ENCODE measurements at places on chromosomes 1 and 21. TPM values are rescaled to one million over a fixed set of nuclear protein-coding genes. Genes with fewer than 3 reads are reported as not detected.

The UTS2 gene
- not detected for total RNA-seq

The MRPS15 gene
- 69.5 TPM for total RNA-seq

The MEAF6 gene
- total RNA-seq, result 79.9 TPM

The S100A4 gene
- total RNA-seq, result 61.0 TPM

The FAM72D gene
- total RNA-seq, result 3.4 TPM

The CNKSR1 gene
- total RNA-seq, result 50.5 TPM

The OXCT2 gene
- 0.21 TPM for total RNA-seq

The DCDC2B gene
- not detected for total RNA-seq

The FABP3 gene
- total RNA-seq, result 18.8 TPM

The DESI2 gene
- 27.5 TPM for total RNA-seq

The INAVA gene
- 37.6 TPM for total RNA-seq

The INSRR gene
- not detected for total RNA-seq

The CD160 gene
- total RNA-seq, result not detected

The CADM3 gene
- 5.8 TPM for total RNA-seq

The SLC9C2 gene
- total RNA-seq, result not detected

The SSU72 gene
- total RNA-seq, result 126 TPM

The FCMR gene
- total RNA-seq, result 0.58 TPM

The KISS1 gene
- total RNA-seq, result 0.55 TPM

The MXRA8 gene
- 17.6 TPM for total RNA-seq

The OR2L5 gene
- total RNA-seq, result not detected

The PTGER3 gene
- total RNA-seq, result 4.7 TPM

The MARK1 gene
- total RNA-seq, result 14.3 TPM

The RUNX3 gene
- not detected for total RNA-seq

The TAS1R2 gene
- total RNA-seq, result not detected

The SLAMF8 gene
- total RNA-seq, result not detected

The C1orf210 gene
- 17.2 TPM for total RNA-seq

The FCGR1A gene
- not detected for total RNA-seq

The HSPA6 gene
- total RNA-seq, result 1.0 TPM

The PLPPR5 gene
- total RNA-seq, result 7.1 TPM

The A3GALT2 gene
- total RNA-seq, result 0.29 TPM

The STYXL2 gene
- not detected for total RNA-seq

The DMBX1 gene
- total RNA-seq, result 0.10 TPM

The AGT gene
- total RNA-seq, result 125 TPM

The VASH2 gene
- total RNA-seq, result 3.5 TPM

The AGO3 gene
- total RNA-seq, result 20.1 TPM

The TMEM269 gene
- total RNA-seq, result 0.41 TPM

The SYT11 gene
- total RNA-seq, result 2.3 TPM
